GM06990 (cell line): ENCODE measurements at places on chromosomes 7 and 10.
A peak's percentile ranks its signal among the peaks of the same experiment; 100 is the strongest.

DNA sequence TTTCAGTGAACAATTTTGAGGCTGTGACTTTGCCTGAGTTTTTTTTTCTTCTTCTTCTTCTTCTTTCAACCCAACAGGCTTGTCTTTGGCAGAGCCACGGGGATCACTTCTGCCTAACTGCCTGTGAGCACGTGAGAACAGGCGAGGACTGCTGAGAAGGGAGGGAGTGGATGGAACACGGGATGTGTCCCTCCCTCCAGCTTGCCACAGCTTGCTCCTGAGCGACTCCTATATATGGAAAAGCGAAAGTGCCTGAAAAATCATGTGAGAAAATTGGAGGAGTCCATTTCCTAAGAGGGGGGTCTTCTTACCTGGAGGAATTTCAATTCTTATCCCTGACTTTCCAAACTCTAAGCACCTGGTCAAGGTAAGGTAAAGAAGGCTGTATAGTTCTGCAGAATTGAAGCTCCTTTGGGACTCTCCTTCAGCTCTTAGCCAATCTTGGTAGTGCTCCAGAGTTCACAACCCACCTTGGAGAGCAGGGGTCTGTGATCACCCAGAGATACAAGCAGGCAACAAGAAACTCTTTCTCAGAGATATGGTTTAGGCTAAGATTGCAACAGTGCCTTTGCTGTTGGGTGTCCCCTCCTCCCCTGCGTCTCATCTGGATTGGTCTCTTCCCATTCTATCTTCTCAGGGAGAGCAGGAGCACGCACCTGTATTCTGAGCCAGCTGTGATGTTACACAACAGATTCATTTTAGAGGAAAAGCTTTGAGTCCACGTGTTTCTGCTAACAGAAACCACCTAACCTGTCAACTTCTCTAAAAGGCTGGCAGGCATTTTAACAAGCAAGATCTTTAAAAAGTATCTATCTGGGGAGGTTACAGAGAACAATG lies at the start of gene MAT1A:
TSS of gene MAT1A (minus strand) at position 208 of the 837 bp plus-strand sequence. CDS start 235 bp downstream, outside the sequence.
- no peak for DNase-seq

DNA sequence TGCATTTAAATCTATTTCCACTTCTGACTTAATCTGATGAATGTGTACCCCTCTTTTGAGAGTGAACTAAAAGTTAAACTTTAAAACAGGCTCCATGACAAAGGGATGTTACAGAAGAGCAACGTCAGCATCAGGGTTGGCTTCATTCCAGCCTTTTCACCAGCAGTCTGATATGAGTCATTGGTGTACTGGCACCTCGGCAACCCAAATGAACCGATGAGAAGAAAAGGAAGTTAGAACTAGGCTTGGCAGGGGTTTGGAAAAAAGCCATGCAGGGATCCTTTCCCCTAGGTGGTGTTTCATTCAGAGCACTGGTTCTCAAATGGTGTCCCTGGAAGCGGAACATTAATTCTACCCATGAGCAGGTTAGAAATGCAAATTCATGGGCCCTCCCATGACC lies 53.6 kb downstream of the SEC61G start:
- no peak for DNase-seq

DNA sequence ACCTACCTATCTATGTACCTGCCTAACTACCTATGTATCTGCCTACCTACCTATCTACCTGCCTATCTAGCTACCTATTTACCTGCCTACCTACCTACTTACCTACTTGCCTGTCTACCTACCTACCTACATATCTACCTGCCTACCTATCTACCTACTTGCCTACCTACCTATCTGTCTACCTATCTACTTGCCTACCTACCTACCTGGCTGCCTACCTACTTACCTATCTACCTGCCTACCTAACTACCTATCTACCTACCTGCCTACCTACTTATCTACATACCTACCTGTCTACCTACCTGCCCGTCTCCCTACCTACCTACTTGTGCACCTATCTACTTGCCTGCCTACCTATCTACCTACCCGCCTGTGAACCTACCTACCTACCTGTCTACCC lies 68.7 kb upstream of the NPTX2 start:
- DNase-seq, result no peak

- no peak for DNase-seq
These were observed 16.7 kb downstream of the AGFG2 start for GRCh38 chr7:100555701-100556100.

- DNase-seq, result no peak
These were observed 27.3 kb downstream of the UBE2H start for GRCh38 chr7:129925416-129926002.

- DNase-seq, result no peak
These were observed 82.1 kb upstream of the PRPS1L1 start for GRCh38 chr7:18109762-18110161.

- DNase-seq, result peak; percentile 69
These were observed 70.3 kb upstream of the KMT2E start for GRCh38 chr7:104943502-104944343.

DNA sequence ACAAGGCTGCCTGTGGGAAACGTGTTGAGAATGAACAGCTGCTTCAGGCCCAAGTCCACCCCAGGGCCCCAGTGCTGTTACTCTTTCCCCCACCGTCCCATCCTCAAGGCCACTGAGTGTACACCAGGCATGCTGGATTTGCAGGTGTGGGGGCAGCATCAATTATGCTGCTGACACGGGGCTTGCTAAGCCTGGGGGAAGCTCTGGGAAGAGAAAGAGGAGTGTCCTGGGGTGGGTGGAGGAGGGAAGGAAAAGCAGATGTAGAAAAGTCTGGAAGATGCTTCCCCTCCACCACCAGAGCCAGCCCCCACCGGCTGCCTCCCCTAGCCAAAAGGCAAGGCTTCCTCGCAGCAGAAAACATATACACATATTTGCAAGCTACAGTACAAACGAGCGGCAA lies 153.9 kb downstream of the CDH23 start:
- no peak for DNase-seq

- no peak for DNase-seq
These were observed 40.0 kb upstream of the DGKI start for GRCh38 chr7:137886746-137887145.

DNA sequence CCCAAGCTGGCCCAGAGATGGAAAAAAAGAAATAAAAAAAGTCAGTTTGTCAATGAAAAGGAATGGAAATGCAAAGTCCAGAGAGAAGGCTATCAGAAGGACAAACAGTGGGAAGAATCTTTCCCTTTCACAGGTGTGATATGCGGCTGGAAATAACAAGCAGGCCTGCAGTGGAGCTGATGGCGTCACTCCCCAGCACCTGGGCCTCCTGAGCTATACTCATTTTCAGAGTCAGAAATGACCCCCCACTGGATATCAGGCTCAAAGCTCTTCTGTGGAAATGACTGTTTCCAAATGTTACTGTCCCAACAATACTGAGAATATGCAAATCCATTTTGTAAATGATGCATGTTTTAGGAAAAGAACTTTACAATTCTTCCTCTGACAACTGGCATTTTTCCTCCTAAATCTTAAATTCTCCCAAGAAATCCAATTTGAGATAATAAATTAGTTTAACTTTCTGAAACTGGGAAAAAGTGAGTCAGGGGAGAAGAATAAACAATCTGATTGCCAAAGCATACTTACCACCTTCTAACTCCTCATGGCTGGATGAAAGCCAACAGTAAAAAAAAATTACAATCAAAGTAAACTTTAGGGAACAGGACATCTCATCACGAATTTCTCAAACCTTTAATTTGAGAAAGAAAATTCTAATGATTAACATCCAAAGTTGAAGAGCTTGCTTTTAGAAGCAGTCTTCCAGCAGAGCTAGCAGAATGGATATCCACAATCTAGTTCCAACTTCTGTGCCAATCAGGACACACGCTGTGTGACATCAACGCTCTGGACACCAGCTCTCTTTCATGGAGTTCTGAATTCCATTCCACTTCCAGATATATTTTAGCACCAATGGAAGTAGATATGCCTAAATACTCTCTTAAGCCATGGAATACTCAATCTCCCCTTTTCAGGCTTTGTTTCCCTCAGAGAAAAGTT lies 5.3 kb upstream of the CUZD1 start:
- no peak for DNase-seq

DNA sequence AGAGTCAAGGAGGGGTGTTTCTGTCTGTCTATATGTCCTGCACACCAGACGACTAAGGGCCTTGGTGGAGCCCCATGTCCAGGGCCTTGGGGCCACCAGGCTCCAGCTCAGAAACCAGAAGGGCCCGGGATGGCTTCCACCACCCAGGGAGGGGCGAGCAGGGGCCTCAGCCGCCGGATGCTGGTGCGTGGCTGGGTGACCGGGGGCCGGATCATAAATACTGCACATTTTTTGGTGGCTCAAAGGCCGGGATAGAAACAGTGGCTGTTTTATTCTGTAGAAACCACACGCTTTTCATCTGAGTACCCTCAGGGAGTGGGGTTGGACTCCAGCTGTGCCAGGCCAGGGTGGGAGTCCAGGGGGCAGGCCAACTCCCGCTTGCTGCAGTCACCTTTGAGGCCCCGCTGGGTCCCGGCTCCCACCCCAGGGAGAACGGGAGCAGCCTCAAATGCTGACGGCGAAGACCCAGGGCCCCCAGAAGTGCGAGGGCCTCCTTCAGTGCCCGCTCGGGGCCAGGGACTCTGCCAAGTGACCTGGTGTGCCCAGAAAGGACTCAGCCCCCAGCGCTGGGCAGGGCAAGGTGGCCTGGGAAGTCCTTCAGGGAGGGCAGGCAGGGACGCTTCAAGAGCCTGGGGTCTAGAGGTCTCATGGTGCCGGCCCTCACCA lies 28.2 kb downstream of the PDGFA start:
- DNase-seq, result no peak

GRCh38 chr10:130404476-130405055 lies 268.4 kb downstream of the GLRX3 start:
- no peak for DNase-seq

GRCh38 chr7:148437043-148437442 lies 153.5 kb upstream of the C7orf33 start:
- DNase-seq, result no peak

DNA sequence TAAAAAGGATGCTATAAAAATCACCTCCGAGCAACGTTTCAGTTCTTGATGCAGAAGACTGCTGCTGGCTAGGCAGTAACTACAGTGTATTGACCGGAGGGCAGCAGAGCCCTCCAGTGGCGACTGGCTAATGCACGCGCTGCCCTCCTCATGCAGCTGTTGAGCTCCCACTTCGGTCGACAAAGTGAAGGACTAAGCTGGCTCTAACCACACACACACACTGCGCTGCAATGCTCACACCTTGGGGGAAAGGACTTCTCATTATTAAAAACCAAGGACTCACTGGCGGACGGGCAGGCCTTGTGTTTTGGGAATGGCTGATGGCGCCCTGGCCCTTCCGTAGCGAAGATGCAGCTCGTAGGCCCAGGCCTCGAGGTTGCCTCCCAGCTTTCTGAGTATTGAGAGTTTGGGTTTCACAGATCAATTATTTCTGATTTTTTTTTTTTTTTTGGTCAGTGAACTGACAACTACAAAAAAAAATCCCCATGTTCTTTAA lies 120.9 kb upstream of the DIP2C start:
- DNase-seq, result no peak

DNA sequence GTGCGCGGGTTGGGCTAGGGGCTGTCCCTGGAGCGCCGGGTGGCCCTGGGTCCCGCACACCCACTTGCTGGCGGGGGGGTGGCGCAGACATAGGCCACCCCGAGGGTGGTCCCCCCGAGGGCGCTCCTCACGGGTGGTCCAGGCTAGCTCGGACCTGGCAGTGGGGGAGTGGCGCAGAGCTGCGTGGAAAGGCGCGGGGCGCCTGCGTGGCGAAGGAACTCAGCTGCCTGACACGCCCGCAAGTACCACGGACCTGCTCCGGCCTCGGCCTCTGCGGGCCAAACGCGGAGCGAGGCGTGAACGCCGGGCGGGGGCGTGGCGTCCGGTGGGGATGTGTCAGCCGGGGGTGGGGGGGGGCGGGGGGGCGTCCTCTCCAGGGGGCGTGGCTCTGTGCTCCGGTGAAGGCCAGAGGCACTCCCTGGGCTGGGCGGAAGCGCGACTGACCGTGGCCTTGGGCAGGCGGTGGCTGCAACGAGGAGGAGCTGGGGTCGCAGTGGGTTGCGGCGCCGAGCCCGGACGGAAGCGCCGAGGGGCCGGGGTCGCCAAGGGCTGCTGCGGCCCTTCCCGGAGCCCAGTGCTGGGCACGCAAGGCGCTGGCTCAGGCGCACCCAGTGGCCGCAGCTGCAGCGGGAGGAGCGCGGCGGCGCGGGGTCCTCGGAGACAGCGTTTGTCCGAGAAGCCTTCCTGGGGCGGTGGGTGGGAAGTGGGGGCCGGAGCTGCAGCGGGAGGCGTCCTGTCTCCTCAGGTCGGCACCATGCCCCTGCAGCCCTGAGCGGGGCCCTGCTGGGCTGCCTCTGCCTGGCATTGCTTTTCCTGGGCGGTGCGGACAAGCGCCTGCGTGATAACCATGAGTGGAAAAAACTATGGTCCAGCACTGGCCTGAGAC lies 58.9 kb upstream of the NUPR2 start:
- DNase-seq, result peak; percentile 1

DNA sequence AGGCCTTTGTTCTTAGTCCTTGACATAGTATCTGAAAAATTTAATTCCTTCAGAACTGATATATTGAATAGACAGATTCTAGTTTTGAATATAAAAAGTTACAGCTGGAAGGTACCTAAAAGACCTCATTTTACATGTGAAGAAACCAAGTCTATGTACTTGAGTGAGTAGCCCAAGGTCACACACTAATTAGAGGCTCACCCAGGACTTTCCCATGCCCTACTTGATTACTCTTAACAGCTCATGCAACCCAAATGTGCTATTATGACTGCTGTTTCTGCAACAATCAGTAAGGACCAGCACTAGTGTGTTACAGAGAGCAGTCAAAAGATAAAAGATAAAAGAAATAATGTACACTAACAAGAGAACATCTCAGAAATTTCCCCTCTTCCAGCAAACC lies 40.7 kb upstream of the BET1 start:
- DNase-seq, result peak; percentile 42

DNA sequence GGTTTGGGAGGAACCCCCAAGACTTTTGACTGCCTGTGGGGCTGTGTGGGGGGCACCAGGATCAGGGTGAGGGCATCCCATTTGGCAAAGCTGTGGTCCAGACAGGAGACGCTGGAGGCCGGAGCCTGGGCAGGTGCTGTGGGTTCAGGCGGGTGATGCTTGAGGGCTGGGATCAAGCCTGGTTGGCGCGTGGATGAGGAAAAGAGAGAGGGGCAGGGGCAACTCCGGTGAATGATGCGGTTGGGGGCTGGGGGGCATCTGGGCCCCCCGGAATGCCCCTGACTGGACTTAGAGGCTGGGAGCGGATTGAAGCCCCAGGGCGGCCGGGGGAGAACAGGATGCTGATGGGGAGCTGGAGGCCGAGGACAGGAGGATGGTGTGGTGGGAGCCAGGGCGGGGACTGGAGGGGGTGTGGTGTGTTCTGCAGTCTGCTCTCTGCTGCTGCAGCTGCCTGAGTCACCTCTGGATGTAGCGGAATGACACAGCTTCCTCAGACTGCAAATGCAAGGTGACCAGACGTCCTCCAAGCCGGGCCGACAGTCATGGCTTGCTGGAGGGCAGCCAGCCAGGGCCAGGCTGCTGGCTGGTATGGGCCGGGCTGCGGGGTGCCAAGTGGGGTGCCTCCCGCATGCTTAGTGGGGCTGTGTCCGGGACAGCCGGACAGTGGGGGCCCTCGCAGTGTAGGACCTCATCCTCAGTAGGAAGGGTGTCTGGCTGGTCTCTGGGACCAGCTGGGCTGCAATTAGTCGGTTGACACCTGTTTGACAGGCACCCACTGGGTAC lies 3.2 kb downstream of the MAFK start:
- DNase-seq, result peak; percentile 64
